ENCODE measurements at places on chromosomes 5 and 9.

- no peak for DNase-seq
Observed at GRCh38 chr5:161167016-161167767, 315.2 kb upstream of the ATP10B start.

GRCh38 chr9:129968690-129969485, 74.1 kb downstream of the FNBP1 start:
- peak; percentile 87 for DNase-seq

- no peak for DNase-seq
Observed at GRCh38 chr5:601771-602465, 10.2 kb upstream of the CEP72 start.

- DNase-seq, result no peak
Observed at GRCh38 chr9:114678795-114679194, 3.2 kb downstream of the TEX48 start.

- DNase-seq, result no peak
Observed at GRCh38 chr9:2839040-2839439, 4.9 kb downstream of the PUM3 start.

DNA sequence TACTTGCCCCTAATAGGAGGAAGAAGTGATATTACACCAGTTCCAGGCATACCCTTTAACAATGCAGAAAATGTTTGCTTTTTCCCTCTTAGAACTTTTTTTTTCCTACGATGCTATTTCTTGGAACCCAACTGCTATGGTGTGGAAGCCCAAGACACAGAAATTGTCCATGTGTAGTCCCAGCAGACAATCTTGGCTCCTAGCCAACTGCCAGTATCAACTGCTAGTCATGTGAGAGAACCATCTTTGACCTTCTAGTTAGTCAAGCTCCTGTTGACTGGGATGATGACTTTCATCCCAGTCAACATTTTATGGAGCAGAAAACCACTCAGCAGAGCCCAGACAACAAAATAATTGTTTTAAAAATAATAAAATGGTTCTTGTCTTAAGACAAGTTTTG, 532.4 kb downstream of the TLR4 start:
- no peak for DNase-seq
